ENCODE measurements at places on chromosomes 13 and 19. TPM values are rescaled to one million over a fixed set of nuclear protein-coding genes. Genes with fewer than 3 reads are reported as not detected.

DNA sequence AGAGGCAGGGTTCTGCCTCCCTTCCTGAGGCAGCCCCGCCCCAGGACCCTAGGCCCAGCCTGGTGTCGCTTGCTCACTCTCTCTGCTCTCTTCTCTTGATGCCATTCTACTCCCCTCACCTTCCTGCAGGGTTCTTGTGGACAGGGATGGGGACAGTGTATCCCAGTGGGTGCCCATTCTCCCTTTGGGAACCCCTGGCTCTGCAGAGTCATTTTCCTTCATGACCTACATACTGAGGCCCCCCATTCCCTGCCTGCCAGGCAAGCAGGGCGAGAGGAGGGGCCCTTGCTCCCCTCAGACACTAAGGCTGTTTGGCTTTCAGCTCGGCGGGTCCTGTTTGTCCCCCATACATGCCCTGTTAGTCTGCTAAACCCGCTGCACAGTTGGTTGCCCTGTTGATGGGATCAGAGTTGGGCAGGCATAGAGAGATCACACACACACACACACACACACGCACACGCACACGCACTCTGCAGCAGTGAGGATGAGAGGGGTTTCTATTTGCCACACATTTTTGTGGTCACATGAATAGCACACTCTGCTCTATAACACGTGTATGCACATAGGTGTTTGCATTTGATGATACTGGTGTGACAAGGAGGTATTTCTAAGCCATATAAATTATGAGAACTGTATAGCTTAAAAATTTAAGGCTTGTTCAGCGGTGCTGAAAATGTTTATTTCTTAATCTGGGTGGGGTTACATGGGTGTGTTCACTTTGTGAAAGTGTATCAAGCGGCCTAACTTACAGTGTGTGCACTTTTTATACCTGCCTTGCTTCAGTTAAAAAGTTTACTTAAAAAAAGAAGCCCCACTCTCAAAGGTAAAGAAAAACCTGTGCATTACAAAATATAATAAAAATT lies 20.3 kb downstream of the NFIX start:
- no peak for DNase-seq

GRCh38 chr19:39351537-39352064 lies 9.4 kb downstream of the SAMD4B start:
- no peak for DNase-seq

DNA sequence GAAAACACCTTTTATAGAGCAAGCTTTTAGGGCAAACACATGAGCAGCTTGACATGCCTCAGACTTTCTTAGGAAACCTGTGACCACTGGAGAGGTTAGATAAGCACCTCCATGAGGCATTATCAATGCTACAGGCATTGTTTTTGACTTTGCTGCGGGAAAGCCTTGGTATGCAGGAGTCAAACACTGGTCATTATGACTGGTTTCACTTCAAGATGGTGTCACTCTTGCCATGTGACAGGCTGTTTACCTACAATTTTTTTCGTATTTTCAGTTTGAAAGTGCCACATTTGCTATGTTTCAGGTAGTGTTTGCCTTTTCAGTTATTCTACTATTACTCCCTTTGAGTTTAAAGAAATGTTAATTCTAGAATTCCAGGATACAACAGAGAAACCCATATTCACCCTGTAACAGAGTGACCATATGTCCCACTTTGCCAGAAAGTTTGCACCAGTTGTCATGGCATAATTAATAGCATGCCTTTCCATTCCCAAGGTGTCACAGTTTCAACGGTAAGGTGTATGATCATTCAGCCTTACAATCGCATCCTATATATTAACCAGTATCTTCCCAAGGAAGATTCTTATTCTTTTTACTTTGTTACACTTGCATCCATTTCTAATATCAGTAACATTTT lies 33.0 kb downstream of the USP12 start:
- no peak for DNase-seq

Gene MEIOSIN
- not detected for total RNA-seq

Data from omental fat pad (tissue), 4 donors.